ENCODE measurements at places on chromosomes 7 and 10. TPM values are rescaled to one million over a fixed set of nuclear protein-coding genes. Genes with fewer than 3 reads are reported as not detected.

DNA sequence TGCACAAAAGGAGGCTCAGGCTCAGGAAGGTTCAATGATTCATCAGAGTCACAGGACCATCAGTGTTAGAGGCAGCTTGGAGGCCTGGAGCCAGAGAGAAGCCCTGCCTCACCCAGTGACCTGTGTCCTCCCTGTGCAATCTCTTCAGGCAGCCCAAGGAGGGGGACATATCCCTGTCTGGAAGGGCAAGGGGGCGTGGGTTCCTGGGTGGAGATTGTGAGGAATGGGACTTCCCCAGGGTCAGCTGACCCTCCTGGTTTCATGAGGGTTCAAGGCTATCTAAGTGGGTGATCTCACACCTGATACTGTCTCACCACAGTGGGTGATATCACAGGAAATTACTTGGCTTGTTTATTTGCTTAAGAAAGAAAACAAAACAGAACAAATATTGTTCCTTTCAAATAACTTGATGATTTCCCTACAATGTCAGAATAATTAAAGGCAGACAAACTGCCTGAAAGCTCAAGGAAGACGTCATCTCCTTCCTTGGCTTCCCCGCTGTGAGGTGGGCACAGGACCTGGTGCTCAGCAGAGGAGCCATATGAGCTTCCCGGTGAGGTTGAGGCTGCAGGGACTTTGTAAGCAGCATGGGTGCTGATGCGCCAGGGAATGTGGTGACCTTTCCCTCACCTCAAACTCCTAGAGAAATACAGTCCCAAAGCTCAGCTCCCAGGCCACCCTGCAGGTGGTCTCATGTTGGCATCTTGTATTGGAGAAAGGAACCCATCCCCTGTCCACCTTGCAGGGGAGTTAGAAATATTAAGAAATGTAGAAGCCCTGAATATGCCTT is 763.2 kb downstream of the GRID1 start:
- no peak for DNase-seq

DNA sequence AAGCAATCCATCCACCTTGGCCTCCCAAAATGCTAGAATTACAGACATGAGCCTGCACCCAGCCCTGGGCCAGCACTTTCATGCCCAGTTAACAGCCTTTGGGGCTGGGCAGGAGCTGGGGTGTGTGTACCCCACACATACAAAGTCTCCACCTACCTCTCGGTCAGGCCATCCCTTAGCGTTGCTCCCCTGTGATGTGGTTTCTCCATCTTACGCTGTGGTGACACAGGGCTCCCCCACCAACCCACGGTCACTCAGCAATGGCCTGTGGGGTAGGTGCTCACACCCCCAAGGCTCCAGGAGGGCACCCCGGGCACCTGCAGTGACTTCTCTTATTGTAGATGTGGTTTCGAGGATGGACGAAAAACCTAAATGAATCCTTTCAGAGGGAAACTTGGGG is 58.8 kb downstream of the ASB13 start:
- DNase-seq, result no peak

DNA sequence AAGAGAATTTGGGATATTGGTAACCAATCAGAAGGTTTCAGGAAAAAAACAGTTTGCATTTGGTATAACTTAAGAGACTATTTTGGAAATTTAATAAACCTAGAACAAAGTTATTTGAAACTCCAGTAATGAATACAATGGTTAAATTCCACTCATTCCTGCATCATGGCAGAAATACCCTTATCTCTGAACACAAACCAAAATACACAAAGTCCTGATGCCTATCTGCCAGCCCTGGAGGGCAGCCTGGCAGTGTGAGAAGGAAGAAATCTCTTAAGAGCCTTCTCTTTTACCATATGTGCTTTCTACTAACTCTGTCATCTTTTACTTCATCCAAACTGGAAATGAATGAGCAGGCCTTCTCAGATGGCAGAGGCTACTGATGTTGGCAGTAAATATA is 147.1 kb upstream of the LYZL1 start:
- no peak for DNase-seq

DNA sequence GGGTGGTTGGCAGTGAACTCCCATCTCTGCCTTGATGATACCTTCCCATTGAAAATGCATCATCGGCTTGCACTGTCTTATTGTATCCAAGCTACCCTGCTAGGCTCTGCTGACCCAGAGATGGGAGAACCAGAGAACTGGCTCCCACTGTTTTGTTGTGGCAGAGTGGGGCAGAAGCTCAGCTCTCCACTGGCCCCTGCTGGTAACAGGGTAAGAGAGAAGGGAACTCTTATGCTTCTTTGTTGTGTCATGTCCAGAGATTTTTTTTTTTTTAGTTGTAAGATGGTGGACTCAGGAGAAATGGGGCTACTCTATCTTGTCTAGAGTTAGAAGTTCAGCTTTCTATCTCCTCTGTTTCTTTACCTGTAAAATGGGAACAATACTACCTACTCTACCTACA is 100.5 kb upstream of the SDK1 start:
- DNase-seq, result no peak

- no peak for DNase-seq
These were observed 67.4 kb upstream of the PDCD4 start for GRCh38 chr10:110804376-110804775.

The NEURL1 gene
- total RNA-seq, result not detected

The ITPRID1 gene
- not detected for total RNA-seq

Measured in left ventricle myocardium superior (tissue), 1 donor.